ENCODE measurements at places on chromosomes 11 and 22.

DNA sequence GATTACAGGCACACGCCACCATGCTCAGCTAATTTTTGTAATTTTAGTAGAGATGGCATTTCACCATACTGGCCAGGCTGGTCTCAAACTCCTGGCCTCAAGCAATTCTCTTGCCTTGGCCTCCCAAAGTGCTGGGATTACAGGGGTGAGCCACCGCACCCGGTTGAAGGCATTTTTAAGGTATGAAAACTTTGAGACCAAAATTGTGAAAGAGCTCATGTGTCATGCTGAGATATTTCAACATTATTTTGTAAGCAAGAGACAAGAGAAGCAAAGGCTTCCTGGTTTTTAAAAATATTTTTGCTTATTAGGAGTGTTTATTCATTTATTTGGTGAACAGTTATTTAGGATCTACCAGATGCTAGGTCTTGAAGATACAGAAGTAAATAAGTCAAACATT lies 6.8 kb downstream of the NHERF4 start:
- no peak for DNase-seq

DNA sequence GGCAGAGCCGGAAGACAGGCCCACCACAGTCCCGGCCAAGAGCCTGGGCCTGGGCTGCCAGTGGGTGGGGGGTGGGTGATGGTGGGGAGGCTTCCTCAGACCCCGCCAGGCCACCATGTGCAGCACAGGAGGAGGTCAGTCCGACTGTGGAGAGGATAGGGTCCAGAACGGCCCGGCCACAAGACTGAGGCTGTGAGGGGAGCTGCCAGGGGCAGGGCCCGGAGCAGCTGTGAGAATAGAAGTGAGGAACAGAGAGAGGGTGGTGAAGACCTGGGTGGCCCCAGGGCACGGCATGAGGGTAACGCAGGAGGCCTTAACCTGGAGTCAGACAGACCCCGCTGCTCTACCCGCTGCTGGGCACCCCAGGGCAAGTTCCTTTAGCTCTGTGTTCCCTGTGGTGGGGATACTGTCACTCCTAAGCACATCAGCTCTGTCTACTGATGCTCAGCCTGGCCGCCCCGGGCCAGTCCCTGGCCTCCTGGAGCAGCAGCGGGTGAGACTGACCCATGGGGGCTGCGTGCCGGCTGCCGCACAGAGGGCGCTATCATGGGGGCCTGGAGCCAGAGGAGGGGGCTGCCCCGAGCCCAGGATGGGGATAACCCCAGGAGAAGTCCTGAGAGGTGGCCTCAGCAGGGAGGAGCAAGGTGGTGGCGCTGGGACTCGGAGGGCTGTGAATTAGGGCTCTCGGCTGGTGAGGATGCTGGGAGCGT lies 1.7 kb downstream of the FERMT3 start:
- DNase-seq, result no peak

- DNase-seq, result no peak
These were observed 7.4 kb downstream of the ETS1 start for GRCh38 chr11:128579798-128580504.

GRCh38 chr22:33897448-33897835 lies 22.8 kb downstream of the LARGE1 start:
- no peak for DNase-seq
